ENCODE measurements at places on chromosomes 5 and 9.

DNA sequence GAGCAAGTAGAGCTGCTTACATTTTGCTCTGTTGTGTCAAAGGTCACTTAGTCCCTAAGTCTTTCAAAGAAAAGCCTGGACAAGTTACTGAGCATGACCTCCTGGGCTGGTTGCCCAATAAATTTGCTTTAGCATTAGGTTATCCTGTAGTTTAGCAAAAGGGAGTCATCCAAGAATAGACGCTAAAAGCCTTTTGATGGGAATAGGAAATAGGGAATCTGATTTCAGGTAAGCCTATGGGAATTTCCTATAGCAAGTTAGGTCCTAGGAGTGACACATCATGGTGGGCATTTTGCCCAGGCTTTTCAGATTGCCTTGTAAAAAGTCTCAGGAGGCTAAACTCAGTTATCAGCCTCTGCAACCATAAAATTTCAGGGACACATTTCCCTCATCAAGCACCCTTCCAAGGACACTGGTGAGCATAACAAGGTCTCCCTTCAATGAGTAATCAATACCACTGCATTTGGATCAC lies 67.6 kb upstream of the RANBP3L start:
- DNase-seq: no peak

- DNase-seq: no peak
Observed at GRCh38 chr5:98307811-98308210, 465.7 kb upstream of the RGMB start.

DNA sequence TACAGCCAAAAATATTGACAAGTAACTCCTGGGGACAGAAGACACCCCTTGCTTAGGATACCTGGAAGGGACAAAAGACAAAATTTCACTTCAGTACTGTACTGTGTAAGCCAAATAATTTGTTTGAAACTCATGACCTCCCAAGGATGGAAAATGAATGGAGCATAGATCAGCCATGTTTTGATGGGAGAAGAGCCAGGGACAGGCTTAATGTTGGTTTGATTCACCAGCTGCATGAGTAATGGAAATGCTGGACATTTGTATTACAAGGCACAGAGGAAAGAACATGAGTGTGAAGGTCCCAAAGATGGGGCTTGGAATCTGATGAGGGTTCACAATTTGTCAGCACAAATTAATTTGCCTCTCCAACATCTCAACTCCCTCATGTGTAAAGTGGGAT lies 122.8 kb downstream of the ENC1 start:
- no peak for DNase-seq

GRCh38 chr9:13800776-13801175 lies 513.2 kb downstream of the NFIB start:
- no peak for DNase-seq

DNA sequence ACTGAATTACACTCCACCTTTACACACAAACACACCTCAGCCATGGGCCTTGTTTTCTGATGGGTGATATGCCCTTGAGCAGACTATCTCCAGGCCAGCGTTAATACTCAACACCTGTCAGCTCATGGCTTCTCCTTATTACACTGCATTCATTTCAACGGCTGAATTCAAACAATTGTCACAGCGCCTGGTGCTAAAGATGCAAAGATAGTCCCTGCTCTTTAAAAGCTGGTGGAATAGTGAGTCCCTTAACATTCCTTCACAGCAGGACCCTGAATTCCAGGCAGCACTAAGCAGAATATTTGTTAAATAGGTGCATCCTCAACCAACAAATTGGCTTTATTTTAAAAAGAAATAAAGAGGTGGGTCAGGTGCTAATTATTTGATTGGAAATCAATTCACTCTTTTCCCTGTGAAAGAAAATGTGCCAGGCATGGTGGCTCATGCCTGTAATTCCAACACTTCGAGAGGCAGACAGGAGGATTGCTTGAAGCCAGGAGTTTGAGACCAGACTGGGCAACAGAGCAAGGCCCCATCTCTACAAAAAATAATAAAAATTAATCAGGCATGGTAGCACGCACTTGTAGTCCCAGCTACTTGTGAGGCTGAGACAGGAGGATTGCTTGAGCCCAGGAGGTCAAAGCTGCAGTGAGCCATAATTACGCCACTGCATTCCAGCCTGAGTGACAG lies 155.7 kb upstream of the EFNA5 start:
- no peak for DNase-seq

DNA sequence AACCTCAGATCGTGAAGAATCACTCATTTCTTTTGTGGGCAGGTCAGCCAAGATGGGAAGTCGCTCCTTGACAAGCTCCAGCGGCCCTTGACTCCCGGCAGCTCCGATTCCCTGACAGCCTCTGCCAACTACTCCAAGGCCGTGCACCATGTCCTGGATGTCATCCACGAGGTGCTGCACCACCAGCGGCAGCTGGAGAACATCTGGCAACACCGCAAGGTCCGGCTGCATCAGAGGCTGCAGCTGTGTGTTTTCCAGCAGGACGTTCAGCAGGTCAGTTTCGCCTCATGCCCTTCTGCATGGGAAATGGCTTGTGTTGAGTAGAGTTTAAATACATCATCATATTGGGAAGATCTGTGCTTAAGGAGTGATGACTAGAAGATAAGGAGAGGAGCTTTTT lies 173.3 kb downstream of the TRIO start:
- DNase-seq: no peak

GRCh38 chr5:117652958-117653280 lies 1078.3 kb upstream of the SEMA6A start:
- no peak for DNase-seq

DNA sequence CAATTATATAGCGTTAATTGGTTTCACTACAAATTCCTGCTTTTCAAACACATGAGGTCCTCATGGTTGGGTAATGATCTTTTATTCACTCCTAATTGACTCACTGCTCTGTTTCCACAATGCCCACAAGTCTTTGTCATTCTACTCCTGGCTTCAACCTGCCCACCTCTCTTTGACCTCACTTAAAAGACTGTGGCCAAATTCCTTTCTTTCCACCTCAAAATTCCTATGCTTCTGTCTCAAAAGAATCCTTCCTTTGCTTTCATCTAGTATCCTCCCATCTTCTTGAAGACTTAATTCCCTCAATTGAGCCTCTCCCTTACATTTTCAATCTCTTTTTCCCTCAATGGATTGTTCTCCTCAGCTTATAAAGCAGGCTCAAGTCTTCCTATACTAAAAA lies 4.9 kb downstream of the APBA1 start:
- no peak for DNase-seq

DNA sequence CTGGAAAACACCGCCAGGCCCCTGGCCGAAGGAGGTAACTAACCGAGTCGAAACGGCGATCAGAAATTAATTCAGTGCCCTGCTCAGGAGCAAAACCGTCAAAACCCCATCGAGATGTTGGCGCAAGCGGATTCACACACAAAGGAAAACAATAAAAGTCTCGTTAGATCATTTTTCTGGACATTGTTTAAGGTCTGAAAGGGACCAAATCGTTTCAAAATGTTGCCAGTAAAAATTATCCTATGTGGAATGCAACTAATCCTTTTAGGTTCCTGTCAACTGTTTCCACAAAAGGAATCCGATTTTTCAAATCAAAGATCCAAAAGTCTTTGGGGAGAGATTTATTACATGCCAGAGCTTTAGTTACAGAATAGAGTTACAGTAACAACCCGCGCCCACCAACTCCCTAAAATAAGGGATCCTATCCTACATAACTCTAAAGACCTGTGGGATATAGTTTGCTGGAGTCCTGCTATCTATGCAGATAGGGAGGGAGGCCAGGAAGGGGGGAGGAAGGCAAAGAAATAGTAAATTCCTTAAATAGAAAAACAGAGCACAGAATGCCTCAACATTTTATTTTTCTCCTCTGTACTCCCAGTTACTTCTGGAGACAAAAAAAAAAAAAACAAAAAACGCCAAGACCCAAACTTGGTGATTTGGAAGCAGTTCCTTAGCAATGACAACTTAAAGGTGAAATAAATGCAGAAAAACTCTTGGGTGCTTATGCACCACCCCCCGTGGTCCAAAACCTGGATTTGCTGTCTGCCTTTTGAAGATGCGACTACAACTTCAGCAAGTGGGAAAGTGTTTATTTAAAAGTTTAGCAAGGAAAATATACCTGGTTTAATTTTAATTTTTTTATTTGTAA lies 10.6 kb downstream of the FOXD1 start:
- no peak for DNase-seq

DNA sequence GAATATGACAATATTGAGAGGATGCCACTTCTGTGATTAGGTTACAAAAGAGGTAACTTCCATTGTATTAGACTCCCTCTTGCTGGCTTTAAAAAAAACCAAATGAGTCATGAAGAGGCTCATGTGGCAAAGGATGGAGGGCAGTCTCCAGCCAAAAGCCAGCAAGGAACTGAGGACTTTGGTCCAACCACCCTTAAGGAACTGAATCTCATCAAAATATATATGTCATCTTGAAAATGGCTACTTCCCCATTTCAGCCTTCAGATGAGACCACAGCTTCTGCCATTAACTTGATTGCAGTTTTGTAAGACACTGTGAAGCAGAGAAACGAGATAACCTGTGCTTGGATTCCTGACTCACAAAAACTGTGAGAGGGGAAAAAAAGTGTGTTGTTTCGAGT lies 15.5 kb upstream of the TRIM32 start:
- no peak for DNase-seq

DNA sequence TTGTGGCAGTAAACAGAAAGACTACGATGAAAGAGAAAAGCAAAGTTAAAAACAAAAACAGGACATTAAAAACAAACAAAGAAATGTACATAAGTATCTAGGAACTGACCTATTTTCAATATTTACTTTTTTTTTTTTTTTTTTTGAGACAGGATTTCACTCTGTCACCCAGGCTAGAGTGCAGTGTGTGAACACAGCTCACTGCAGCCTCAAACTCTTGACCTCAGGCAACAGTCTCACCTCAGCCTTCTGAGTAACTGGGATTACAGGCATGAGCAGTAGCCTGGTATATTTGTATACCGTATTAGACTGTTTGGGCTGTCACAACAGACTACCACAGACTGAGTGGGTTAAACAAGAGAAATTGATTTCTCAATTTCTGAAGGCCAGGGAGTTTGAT lies 1189.1 kb downstream of the CDH9 start:
- no peak for DNase-seq

DNA sequence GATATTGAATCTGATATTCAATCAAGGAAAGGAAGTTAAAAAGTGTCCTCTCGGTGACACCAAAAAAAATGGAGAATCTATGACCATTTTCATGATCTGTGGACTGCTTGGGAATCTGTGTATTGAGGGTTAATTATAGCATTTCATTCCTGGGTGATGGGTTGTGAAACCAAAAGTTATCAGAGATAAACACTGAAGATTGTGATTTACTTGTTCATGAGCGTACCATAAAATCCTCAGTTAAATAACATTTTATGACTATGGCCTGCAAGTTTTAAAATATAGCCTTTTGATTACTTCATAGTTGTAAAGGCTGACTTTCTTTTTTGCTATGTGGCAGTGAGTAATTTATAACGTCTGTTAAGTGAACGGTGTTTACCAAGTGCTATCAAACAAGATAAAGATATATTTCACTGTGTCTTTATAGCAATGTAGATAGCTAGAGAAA lies 267.9 kb upstream of the SEMA6A start:
- no peak for DNase-seq

GRCh38 chr5:119336845-119337580 lies 18.8 kb upstream of the TNFAIP8 start:
- no peak for DNase-seq

GRCh38 chr9:33043671-33044070 lies 18.6 kb downstream of the DNAJA1 start:
- no peak for DNase-seq

- DNase-seq: no peak
Observed at GRCh38 chr9:107214915-107215314, 68.2 kb upstream of the RAD23B start.

All from Panc1 (cell line).